ENCODE measurements at places on chromosomes 12 and 14.

GRCh38 chr14:80714474-80714873, 227.1 kb downstream of the CEP128 start:
- DNase-seq, result no peak

DNA sequence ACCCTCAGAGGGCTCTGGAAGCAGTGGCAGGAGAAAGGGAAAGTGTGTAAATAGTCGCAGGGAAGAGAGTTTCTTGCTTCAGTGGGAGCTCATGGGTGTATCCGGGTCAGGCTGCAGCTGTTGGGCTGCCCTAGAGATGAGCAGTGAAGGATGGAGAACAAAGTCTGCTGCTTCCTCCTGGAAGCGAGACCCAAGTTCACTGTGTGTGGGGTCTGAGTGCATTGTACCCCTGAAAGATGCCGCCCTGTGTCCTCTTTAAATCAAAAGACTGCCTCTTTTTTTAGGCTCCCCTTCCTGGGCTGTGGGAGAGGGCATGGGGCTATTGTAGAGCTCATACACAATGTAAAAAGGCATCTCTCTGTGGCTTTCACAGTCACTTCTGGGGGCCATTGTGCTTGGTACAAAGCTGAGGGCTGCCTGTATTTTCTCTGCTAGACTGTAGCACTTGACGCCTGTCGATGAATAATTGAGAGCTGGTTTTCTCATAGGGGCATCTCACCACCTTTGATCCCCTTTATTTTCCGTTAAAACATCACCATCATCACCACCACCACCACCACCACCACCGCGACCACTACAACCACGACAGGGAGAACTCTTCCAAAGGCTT, 16.7 kb downstream of the CHST11 start:
- no peak for DNase-seq

DNA sequence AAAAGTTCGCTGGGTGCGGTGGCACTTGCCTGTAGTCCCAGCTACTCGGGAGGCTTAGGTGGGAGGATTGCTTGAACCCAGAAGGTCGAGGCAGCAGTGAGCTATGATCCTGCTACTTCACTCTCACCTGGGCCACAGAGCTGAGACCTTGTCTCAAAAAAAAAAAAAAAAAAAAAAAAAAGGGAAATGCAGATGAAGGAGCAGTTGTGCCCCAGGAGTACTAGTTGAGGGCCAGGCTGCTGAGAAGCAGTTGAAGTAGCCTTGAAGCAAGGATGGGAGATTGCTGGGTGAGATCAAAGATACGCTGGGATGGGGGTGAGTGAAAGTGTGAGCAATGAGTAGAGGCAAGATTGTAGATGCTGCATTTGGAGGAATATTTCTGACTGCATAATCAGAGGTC, 93.4 kb upstream of the DNM1L start:
- DNase-seq, result no peak

GRCh38 chr12:23534196-23534595, 415.3 kb downstream of the SOX5 start:
- DNase-seq, result no peak

GRCh38 chr14:52067873-52068614, 815 bp downstream of the NID2 start:
- DNase-seq, result no peak

GRCh38 chr12:50249464-50250182, 33.7 kb downstream of the LIMA1 start:
- no peak for DNase-seq

DNA sequence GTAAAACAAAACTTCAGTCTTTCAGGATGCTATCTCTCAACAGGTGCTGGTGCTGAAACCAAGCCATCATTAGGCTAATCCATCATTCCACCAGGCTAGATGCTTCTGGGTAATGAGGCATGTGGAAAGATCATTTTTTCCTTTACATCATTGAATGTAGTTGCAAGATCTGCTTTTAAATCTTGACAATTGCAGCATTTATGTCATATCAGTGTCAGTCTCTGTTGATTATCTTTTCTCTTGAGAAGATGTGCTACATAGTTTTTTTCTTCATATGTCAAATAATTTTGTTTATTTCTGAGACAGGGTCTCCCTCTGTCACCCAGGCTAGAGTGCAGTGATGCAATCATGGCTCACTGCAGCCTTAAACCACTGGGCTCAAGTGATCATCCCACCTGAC, 16.2 kb upstream of the EXD2 start:
- DNase-seq, result no peak

DNA sequence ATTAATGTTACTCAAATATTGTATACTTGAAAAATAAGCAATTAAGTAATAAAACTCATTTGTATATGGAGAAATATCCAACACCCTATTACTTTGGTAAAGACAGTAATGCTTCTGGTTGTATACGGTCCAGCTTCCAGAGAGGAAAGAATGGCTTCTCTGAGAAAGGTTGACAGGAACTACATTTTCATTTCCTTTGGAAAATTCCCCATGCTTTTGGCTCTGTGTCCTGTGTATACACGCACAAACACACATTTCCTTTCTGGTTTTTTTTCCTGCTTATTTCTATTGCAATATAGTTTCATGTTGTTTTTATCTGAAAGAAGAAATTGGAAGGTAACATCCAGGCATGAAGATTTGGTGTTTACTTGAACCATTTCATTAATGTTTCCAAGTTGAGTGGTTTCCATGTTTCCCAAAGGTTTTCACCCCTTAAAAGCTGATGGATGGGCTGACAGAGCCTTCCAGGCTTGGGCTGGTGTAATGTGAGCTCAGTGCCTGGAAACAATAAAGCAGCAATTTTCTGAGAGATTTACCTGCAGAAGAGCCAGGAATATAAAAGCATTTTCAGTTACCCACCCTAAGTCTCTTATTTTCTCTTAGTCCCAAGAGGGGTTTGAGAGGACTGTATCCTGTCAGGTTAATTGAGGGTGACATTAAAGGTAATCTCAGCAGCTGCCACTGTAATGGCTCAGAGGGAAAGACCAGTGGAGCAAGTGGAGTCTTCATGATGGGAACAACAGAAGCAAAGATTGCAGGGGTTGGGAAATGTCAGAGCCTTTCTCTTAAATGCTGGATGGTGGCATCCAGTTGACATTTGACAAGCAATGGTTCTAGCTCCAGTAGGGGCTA, 33.4 kb upstream of the TMTC1 start:
- DNase-seq, result no peak

All from HTR-8/SVneo (cell line).